ENCODE measurements at places on chromosomes 3 and 15.

DNA sequence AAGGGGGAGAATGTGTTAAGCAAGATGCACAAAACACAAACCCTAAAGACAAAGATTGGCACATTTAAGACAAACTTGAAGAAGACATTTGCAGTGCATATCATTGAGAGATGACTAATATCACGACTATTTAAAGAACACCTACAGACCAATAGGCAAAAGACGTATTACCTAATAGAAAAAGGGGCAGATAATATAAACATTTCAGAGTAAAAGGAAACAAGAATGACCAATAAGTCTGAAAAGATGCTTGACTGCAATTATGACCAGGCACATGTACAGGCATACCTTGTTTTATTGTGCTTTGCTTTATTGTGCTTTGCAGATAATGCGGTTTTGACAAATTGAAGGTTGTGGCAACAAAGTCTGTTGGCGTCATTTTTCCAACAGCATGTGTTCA is 4.9 kb downstream of the HACD3 start:
- no peak for DNase-seq

DNA sequence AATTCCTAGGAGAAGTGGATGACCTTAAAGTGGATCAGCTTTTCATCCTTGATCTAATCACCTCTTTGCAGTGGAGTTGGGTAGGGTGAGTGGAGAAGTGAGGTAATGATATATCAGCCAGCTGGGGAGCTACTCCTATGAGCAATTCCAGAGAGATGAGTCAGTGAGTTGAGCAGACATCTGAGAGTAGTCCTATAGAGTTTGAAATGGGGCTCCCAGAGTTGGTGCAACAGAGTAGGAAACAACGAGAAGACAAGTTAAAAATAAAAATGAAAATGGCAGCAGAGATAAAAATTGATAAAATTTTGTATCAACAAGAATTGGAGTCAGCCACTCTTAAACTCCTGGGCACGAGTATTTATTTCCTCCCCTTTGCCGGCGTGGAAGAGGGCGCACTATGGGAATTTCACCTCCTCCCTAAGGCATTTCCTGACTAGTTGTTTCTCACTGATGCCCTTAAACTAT is 150.8 kb upstream of the DPH6 start:
- DNase-seq = no peak

GRCh38 chr3:90069748-90070147 is 962.3 kb downstream of the EPHA3 start:
- no peak for DNase-seq

GRCh38 chr15:98776607-98777281 is 128.4 kb downstream of the IGF1R start:
- DNase-seq = no peak

- no peak for DNase-seq
These were observed 20.6 kb upstream of the TRANK1 start for GRCh38 chr3:36965440-36965839.

Measured in caudate nucleus (tissue), 63 donors.